Activated CD4-positive, alpha-beta T cell treated with anti-CD3 and anti-CD28 coated beads for 48 hours (primary cell): ENCODE measurements at places on chromosomes 11 and 22.

DNA sequence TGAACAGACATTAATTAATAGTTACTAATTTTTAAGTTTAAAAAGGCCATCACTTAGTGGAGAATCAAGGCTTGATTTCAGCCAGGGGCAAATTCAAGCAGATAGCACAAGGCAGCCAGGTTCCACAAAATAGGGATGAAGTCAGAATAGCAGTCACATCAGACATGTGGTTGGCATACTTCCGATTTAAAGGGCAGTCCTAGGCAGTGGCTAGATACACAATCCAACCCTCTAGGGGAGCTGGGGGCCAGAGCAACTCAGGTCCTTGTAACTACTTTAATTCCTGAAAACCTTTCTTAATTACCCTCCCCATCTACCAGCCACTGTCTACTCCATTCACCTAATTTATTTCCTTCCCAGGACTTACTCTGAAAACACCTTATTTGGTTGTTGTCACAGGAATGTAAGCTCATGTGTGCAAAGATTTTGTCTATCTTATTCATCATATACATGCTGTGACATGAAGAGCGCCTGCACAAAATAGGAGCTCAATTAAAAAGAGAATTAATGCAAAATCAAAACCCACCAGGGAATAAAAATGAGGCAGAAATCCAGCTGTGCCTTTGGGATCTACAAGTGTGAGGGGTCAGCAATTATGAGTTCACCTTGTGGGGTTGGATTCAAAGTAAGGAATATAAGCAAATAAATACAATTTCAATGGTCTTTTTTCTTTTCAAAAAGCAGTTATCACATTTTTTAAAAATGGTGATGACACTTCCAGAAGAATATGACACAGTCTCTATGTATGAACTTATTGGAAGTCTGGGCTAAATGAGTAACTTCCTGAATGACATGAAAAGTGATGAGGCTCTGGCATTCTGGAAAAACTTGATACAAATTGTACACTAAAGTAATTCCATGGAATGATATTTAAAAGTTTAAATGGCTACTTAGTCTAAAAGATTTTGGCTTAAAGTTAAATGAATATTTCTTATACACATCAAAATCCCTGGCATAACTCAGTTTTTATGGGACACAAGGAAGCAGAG is 53.8 kb downstream of the COPB1 start:
- DNase-seq = no peak

GRCh38 chr11:16790486-16791190 is 52.2 kb downstream of the C11orf58 start:
- no peak for DNase-seq

GRCh38 chr11:61489833-61490721 is 18.5 kb upstream of the LRRC10B start:
- no peak for DNase-seq

GRCh38 chr11:116607027-116607426 is 165.8 kb downstream of the BUD13 start:
- DNase-seq = no peak

- no peak for DNase-seq
These were observed 17.6 kb downstream of the KCNC1 start for GRCh38 chr11:17752144-17752543.

DNA sequence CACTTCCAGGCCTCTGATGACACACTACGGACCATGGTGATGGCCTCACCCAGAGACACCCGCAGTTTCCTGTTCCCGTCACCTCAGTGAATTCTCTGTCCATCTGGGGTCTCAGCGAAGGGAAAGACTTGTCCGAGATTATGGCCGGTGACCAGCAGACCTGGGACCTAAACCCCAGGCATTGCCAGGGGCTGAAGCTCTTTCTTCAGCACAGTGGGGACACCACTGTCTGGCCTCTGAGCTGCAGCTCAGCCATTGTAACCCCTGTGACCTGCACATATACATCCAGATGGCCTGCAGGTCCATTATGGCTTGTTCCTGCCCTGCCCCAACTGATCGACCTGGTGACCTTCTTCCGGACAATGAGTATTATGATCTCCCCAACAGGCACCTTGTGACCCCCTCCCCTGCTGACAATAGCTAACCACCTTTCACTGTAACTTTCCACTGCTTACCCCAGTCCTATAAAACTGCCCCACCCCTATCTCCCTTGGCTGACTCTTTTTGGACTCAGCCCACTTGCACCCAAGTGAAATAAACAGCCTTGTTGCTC is 22.3 kb downstream of the CBX7 start:
- no peak for DNase-seq

GRCh38 chr11:94525546-94526324 is 13.5 kb downstream of the C11orf97 start:
- no peak for DNase-seq

- DNase-seq = no peak
These were observed 24.3 kb upstream of the KCNA4 start for GRCh38 chr11:30041171-30041570.

- DNase-seq = no peak
These were observed 321.0 kb downstream of the DDX10 start for GRCh38 chr11:108985945-108986279.

DNA sequence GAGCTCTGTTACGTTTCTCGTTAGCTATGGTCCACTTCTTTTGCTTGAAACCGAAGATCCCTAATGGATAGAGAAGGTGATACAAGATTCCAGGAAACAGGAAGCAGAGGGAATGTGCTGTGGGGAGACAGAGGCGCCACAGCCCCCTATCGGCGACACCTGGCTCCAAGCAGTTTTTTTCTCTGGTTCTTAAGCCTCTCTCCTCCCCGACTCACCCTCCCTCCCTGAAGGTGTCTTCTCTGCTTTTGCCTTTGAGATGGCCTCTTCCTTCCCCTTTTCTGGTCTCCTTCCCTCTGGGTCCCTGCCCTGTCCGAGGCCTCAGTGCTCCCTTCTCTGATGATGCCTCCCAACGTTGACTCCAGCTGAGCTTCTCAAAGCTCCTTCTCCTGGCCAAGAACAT is 14.2 kb upstream of the APOBEC3A start:
- no peak for DNase-seq

DNA sequence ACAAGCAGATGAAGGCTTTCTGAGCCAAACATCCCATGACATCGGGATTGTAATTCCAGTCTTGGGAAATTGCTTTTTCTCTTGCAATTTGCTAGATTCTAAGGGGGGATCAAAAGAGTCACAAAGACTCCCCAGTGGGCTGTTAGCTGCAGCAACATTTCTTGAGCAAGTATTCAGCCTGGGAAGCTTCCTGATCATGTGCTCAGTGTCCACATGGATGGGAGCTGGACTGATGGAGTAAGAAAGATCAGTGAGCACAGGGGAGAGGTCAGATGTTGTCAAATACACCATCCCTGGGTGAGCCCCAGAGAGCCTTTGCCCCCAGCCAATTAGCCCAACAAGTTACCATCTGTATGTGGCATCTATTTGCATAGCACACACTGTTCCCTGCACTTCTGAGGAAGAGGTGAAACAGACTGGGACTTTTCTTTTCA is 10.2 kb upstream of the GRK3 start:
- DNase-seq = no peak

- no peak for DNase-seq
These were observed 152.6 kb upstream of the B3GAT1 start for GRCh38 chr11:134564472-134565200.

DNA sequence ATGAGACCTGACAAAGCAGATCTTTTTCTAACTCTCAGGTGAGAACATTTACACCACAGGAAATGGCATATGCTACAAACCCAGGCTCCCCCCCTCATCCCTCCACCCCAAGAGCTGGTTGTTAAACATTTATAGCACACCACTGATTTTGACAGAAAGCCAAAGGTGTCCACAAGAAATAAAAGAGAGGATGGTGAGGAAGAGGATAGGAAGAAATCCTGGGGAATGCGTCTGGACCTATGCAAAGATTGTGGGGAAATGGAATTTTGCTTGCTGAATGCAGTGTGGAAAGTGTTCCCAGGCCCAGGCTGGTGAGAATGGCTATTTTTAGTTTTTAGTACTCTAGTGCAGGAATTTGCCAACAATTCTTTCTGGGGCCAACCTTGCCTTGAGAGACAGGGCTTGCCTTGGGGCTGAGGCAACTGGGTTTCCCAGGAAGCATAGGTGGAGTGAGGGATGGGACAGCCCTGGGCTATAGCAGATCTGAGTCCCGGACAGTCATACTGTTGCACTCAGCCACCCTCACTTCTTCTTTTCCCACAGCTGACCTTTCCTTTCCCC is 163.9 kb downstream of the ADAMTS15 start:
- DNase-seq = no peak

GRCh38 chr22:35514366-35514765 is 26.3 kb upstream of the RASD2 start:
- DNase-seq = no peak

GRCh38 chr22:20583471-20583922 is 76.1 kb downstream of the MED15 start:
- DNase-seq = no peak

GRCh38 chr11:11122749-11123148 is 230.3 kb downstream of the CSNK2A3 start:
- DNase-seq = no peak

GRCh38 chr11:1458340-1459218 is 28.0 kb downstream of the MOB2 start:
- DNase-seq = no peak

- DNase-seq = no peak
These were observed 32.6 kb downstream of the PRDM11 start for GRCh38 chr11:45178890-45179671.

DNA sequence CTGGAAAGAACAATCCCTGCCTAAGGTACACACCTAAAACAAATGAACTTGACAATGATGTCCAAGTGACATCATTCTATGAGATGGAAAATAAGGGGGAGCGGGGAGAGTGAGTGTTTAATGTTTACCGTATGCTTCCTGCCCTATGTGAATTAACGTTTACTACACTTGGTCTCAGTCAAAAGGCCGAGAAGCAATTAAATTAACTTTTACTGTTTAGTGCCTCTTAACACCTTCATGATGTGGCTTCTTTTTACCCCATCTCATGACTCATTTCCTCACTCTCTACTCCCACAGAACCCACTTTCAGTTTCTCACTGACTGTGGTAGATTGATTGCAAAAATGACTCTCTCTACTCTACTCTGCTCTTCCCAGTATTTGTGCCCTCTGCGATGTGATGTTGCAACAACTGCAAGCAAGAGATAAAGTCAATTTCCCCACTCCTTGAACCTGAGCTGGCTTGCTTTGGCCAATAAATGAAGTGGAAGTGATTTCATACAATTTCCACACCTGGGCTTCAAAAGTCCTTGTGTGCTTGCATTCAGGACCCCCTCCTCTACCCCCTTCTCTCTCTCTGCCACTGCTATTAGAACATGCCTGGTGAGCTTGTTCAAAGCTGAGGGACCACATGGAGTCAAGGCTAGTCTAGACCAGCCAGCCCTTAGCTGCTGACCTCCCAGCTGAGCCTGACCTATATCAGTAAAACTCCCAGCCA is 11.6 kb upstream of the ALKBH3 start:
- peak; percentile 40 for DNase-seq

DNA sequence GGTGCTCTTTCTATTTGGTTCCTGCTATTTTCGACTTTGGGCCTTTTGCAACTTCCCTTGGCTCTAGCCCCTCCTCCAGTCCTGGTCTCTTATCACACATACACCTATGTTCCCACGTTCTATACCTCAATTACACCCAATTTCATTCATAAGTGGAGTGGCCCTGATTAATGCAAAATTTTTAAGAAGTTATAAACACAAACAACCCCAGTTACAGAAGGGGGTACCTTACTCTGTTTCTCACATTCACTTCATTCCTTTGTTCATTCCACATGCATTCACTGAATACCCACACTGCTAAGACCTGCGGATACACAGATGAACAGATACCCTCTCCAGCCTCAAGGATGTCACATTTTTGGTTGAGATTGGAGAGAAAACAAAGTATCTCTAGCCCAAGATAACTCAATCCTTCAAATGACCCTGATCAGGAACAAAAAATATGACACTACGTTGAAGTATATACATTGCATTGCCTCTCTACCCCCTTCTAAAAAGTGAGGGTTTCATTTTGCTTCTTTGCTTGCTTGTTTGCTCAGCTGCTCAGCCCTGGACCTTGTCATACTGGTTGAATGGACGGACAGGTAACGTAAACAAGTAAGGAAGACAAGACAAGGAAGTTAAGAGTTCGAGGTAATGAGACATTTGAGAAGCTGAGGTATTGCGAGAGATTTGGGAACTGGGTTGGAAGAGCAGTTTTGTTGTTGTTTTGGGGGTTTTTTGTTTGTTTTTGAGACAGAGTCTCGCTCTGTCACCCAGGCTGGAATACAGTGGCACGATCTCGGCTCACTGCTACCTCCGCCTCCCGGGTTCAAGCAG is 3.6 kb upstream of the VPS37C start:
- DNase-seq = no peak

GRCh38 chr11:12789596-12790215 is 115.5 kb downstream of the TEAD1 start:
- no peak for DNase-seq

- DNase-seq = no peak
These were observed 149.4 kb downstream of the BRD1 start for GRCh38 chr22:49678137-49678841.

DNA sequence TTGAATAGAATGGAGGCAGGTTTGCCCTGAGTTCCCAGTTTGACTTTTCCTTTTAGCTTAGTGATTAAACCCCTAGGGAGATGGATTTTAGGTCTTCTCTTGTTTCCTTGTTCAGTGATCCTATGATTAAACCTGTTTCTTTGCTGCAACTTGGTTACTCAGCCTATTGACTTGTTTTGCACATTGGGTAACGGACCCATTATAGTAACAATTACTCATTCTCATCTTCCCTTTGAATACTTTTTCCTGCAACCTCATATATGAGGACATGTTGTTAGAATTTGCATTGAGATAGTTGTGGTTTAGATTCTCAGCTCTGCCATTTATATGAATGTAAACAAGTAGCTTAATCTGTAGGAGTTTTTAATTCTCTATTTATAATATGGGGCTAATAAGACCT is 489.2 kb upstream of the CNTN5 start:
- no peak for DNase-seq

GRCh38 chr11:16418428-16419097 is 62.2 kb upstream of the SOX6 start:
- no peak for DNase-seq

GRCh38 chr11:10576035-10576398 is 7.6 kb upstream of the LYVE1 start:
- no peak for DNase-seq

- DNase-seq = peak; percentile 62
These were observed 20.8 kb upstream of the IL18BP start for GRCh38 chr11:71977743-71978418.

DNA sequence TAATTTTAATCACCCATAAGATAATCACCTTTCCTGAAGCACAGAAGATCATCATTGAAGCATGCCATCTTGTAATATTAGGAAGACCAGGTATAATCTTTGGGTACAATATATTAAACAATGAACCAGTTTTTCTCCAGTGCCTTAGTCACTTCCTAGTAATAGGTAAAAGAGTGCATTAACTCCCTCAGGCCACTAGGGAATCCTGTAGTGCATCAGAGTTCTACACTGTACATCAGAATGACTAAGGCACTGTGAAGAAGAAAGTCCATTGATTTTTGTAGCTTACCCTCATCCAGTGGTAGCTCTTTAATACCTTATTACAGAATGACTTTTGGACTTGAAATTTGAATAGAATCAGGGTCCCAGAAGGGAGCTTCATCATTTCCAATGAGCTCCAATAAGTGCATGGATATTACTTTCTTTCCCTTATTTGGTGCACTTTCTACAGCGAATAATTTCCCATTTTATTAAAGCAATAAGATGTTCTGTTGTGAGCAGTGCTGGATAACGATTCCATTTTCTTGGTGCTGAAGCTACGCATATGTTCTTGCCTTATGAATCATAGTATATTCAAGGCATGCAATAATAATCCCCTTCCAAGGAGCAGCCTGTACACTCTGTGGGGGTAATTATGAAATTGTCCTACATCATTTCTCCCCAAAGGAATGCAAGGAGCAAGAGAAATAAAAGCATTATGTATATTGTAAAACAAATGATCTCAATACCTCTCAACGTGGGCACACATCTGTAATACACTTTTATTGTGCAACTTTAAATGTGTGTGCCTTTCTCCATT is 4.7 kb downstream of the C11orf87 start:
- DNase-seq = no peak
